ENCODE measurements at places on chromosomes 12 and 14.

- DNase-seq: no peak
These were observed 27.2 kb downstream of the KRT80 start for GRCh38 chr12:52164624-52165023.

- DNase-seq: no peak
These were observed 75.5 kb downstream of the FAR2 start for GRCh38 chr12:29224572-29224971.

DNA sequence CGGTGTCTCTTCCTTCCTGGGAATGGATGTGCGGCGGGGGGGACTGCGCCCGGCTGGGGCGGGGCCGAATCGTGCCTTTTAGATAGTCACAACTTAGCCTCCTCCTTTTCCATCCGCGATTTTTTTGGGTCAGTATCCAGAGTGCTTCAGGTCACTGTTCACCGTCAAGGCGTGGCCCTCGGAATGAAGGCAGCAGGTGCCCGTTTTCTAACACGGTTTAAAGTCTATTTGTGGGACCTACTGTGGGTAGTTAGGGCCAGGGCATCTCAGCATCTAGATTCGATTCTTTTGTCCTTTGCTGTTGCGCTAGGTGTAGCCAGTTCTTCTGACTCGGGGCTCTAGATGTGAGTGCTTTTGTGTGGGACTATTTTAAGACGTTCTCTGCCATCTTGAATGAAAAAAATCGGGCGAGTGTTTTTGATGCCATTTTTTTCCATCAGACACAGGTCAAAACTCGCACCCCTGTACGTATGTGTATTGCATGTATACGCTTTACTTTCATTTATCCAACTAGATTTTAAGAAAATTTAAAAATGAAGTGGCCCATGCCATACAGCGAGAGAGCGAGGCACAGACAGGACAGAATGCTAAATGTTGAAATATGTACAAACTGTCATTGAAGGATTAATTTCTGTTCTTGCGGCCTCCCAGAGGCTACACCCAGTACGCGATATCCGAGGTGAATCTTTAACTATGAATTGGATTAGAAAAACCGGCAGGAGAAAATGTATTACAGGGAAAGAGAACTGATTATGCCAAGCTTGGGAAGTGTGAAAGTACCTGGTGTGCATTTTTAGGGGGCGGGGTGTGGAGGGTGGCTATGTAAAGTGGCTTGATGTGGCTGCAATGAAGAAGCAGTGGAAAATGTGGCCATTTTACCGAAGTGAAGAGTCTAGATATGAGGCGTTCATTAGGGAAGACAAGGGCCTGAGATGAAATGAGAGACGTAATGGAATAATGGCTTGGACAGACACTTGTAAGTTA is 835 bp downstream of the VEZT start:
- DNase-seq: no peak

- no peak for DNase-seq
These were observed 7.8 kb downstream of the C1RL start for GRCh38 chr12:7101047-7101693.

DNA sequence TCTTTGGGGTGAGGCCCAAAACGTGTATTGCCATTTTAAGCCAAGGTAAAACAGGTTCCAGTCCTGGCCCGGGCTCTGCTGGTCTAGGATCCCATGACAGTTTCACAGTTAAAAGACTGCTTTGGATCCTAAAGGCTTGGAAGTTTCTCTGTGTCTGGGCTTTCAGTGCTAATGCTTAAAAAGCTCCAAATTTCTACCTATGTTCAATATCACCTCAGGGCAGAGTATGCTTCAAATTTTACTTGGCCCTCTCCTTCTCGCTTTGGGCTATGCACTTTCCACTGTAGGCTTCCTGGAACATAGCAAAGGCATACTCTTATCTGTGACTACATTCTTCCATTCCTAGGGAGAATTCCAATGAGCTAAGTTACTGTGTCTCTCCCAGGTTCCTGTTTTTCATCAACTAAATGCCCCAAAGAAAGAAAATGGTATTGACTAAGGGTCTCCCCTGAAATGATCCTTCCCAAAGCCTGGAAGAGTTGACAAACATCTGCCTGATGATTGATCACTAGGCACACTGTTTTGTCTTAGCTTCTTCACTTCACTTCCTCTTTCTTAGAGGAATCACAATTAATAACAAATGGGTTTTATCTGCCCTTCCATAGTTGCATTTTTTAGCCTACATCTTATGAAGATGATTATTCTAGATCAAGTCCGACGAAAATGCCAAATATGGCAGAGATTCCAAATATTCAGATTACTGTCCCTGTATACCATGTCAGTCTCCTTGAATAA is 79.4 kb downstream of the TMTC2 start:
- no peak for DNase-seq

DNA sequence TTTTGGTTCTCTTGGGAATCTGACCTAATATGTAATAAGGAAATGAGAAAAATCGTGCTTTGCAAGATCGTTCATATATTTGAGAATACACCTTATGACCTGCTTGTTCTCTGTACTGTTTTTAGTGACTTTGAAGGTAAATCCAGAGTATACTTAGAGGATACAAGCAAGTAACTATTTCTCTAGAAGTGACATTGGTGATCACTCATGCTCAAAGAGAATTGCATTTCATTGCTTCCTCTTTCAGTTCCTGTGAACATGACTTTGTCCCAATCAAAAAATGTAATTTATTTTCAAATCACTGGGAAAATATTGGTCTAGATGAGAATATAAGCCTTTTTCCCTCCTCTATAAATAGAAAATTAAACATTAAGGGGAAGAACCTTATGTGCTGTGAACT is 2.7 kb downstream of the KTN1 start:
- no peak for DNase-seq

GRCh38 chr14:68893566-68893965 is 85.5 kb downstream of the ACTN1 start:
- DNase-seq: no peak

DNA sequence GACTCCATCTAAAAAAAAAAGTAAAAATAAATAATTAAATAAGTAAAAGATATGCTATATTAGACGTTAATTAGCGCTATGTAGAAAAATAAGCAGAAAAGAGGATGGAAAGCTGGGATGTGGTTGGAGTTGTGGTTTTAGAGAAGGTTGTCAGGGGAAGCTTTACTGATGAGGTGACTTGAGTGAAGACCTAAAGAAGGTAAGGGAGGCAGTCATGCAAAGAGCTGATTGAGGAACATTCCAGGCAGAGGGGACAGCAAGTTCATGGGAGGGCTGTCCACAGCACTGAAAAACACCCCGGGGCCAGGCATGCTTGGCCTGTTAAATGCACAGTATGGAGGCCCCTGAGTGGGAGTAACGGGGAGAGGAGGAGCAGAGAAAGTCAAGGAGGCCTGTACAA is 15.7 kb downstream of the SMAGP start:
- DNase-seq: no peak

- DNase-seq: no peak
These were observed 59.2 kb downstream of the PPFIBP1 start for GRCh38 chr12:27583057-27583797.

DNA sequence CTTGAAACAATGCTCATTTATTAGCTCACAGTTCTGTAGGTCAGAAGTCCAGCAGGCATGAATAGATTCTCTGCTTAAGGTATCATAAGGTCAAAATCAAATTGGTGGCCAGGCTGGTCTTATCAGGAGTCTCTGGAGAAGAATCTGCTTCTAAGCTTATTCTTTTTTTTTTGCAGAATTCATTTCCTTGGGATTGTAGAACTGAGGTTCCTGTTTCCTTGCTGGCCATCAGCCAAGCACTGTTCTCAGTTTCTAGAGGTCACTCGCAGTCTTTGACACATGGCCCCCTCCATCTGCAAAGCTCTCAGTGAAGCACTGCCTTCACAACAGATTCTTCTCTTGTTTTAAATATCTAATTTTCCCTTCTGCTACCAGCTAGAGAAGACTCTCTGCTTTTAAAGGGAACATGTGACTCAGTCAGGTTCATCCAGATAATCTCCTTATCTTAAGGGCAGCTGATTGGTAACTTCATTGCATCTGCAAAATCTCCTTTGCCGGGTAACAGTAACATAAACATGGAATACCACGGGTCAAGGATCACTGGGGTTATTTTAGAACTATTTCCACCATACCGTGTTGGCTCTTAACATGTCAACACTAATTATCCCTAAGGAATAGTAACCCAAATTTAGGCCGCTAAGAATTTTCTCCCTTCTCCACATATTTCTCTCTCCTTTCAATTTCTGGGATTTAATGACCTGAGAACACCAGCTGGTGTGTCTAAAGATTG is 25.3 kb downstream of the RHOJ start:
- DNase-seq: no peak

GRCh38 chr14:47966076-47966810 is 290.8 kb upstream of the MDGA2 start:
- DNase-seq: no peak

- DNase-seq: no peak
These were observed 268.3 kb downstream of the TMTC2 start for GRCh38 chr12:82955043-82955442.

DNA sequence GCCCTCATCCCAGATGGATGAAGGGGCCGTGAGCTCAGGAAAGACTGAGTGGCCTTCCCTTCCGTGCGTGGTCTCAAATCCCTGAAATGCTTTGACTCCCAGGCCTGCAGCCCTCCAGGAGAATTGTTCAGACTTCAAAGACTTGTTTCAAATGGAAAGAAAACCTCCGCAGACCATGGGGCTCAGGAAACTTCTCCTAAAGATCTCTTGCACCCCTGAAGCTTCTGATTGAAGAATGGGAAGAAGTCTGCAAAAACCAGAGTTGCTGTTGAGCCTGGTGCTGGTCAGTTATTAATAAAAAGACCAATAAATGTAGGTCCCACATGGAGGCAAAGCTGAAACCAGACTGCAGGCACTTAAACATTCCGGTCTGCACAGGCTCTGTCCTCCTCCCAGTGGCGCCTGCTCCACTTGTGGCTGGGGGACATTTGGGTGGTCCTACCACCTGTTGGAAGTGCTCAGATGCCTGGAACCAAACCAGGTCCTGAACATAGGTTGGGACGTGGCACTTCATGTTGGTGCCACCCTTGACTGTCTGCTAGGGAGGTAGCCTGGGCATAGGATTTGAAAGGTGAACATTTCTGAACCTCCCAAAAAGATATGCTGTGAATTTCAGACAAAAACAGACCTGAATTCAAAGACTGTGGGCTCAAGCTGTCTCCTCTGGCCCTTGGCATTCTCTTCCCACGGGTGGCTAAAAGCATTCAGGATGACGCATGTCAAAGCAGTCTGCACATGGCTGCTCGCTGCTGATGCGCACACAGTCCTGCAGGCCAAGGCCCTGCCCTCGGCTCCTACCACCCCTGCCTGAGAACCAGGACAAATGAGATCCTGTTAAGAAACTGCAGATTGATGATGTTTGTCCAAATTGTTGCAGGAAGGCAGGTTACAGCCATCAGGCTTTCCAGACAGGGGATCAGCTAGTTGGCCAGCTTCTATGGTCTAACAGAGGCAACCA is 36.2 kb upstream of the MEG3 start:
- no peak for DNase-seq

- no peak for DNase-seq
These were observed 27.0 kb downstream of the RIN3 start for GRCh38 chr14:92540472-92541048.

- DNase-seq: no peak
These were observed 31.5 kb downstream of the CFL2 start for GRCh38 chr14:34682787-34683321.

DNA sequence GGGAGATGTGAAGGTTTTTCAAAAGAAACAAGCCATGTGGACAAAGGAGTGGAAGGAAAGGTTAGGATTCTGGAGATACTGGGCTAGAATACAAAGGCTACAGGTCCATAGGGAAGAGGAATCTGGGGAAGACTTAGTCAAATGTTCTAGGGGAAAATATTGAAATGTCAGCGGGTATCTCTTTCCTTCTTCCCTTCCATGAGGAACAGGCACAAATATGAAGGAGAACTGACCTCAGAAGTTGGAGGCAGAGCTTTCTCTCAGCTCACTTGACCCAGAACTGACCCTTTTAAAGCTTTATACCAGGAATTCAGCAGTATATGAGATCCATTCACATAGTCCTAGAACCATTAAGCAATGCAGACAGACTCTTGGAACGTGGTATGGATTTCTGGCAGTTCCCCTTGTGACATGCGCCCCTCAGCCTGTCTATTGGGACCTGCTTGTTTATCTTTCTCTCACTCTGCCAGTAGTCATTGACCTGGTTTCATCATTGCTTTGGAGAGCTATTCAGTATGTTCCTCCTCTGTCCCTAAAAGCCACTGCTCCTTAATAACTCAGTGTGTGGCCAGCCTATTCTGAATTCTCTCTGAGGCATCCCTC is 43.0 kb upstream of the GSG1 start:
- DNase-seq: no peak

GRCh38 chr12:67517181-67517887 is 131.2 kb upstream of the DYRK2 start:
- no peak for DNase-seq

DNA sequence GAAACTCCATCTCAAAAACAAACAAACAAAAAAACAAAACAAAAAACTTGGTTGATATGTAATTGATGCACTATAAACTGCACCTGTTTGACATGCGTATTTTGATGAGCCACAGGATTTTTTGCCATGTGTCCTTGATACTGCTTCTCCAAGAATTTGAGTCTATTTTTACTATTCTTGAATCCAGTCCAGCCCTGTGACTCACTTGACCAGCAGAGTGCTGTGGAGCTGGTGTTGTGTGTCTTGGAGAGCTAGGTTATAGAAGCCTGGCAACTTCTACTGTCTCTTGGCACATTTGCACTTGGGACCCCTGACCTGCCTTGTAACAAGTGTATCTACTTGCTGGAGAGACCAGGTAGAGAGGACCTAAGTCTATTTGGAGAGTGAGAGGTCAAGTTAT is 52.0 kb downstream of the KLRG1 start:
- DNase-seq: no peak

DNA sequence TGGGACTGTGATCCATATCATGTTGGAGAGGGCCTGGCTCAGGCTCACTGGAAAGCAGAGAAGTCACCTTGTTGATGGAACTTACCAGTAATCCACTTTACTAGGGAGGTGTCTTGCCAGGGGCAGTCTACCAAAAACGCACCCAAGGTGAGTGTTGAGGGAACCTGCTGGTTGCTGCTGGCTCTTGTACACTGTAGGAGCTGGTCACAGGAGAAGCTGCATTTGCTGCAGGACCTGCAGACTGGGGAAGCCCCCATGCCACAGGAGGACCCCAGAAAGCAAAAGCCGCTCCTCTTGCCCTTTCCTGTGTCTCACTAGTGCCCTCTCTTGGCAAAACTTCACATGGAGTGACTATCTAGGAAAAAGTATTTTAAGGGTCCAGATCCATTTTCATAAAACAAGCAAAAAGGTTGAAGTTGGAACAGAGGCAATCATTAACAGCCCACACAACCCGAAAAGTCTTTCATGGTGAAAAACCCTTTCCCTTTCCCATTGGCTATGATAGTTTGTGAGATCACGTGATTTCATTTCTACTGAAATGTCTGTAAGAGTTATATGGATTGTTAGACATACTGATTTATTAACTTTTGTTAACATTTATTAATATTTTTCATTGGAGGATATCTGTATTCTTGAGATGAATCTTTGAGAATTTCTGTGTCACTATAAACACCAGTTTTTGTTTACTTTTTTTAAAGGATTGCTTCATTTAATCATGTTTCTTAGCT is 59.2 kb downstream of the RASSF8 start:
- DNase-seq: no peak

GRCh38 chr12:112823582-112824149 is 32.1 kb downstream of the RPH3A start:
- no peak for DNase-seq
